ENCODE measurements at places on chromosomes 4 and X. TPM values are rescaled to one million over a fixed set of nuclear protein-coding genes. Genes with fewer than 3 reads are reported as not detected.
A peak's percentile ranks its signal among the peaks of the same experiment; 100 is the strongest.

- no peak for DNase-seq
These were observed 38.6 kb downstream of the ANK2 start for GRCh38 chr4:113088050-113088449.

DNA sequence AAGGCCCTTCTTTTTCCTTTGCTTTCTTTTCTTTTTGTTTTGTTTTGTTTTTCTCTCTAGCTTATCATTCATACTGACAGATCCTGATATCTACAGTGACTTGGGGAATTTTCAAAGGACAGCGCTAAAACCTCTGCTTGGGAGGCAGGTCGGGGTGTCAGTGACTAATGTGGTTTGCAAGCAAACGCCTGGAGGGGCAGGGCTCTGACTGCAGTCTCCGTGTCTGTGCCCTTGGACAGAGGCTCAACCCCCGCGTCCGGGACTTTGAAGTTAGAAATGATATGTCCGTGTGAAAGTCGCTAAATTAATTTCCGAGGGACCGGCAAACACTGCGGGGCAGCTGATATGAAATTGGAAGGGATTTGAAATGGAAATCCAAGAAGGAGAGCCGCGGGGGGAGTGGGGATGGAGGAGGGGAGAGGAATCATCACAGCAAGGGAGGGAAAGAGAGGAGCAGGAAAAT lies 312.4 kb downstream of the DHRSX start:
- no peak for DNase-seq

DNA sequence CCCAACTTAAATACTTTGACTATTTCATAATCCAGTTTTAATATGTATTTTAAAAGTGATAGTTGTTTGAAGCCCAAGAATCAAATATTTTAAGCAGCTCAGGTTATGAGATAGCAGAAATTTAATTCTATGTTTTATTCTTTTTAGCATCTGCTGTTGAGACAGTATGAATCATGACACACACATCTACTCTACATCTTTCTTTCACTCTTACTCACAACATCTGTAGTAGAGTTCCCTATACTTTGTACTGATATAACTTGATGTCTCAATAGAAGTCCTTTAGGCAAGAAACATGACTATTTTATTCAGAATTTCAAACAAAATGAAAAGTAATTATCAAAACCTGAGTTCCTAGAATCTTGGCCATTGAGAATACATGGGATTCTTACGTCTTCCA lies 187.9 kb upstream of the GNPDA2 start:
- DNase-seq = no peak

DNA sequence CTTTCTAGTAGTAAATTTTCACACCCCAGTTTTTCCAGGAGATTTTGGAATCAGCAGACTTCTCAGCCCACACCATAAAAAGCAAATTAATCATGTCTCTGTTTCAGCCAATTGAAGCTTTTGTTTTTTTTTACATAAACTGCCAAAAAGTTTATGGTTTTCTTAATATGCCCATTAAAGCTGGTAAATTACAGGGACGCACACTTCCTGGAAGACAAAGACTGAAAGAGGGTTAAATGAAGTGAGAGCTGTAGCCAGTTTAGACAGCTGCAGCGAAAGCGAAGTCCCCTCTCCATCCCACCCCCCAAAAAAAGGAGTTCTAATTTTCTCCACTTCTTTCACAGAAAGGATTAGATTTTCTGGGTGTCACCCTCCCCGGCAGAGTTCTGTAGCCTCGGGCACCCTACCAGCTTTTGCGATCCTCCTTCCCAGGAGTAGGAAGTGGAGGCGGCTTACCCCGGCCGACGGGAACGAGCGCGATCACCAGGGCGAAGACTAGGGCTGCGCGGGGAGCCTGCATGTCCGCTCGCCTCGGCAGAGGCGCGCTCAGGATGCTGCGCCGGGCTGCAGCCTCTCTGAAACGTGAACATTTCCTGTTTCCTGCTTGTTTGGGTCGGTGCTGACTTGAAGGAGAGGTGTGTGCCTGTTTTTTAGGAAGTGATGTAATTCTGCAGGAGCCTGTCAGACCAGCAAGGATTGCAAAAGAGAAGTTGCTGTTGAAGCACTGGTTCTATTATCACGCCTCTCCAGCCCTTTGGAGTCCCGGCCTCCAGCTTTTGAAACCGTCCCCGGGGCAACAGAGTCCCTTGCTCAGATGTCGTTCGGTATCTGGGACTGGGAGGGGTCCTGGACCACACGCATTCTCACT lies at the start of gene TMEM154:
TSS of gene TMEM154 (minus strand) at position 584 of the 868 bp plus-strand sequence. CDS start at position 520, 64 bp downstream.
- peak; percentile 59 for DNase-seq

DNA sequence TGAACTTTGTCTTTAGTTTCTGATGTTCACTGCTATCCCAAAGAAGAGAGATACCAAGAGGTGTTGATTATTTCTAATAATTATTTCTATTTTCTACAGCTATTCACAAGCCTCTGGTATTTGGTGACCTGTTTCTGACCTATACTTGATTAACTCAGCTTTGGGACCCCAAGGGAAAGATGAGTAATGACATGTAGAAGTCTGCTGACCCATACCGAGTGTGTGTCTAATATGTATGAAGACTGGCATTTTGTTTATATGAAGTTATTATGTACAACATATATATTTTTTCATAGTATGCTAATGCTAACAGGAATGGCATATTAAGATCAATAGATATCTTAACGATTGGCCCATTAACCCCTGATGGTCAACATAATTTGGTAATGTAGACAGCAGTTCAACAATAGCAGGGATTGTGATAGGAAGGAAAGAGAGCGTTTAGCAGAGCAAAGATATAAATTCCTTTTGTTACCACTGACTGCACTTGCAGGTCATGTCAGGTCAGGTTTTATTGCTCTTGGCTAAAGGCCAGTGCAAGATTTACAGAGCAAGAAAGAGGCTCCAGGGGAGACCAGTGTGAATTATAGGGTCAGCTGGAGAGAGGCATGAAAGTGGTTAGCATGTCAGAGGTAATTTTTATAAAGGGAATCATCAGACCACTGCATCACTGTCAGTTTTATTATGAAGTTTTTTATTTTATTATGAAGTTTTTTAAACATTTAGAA lies 94.7 kb upstream of the DIPK2B start:
- no peak for DNase-seq

GRCh38 chr4:181701214-181701613 lies 542.0 kb upstream of the TENM3 start:
- DNase-seq = peak; percentile 13

- DNase-seq = no peak
These were observed 9.6 kb upstream of the MRPL1 start for GRCh38 chr4:77852892-77853495.

- no peak for DNase-seq
These were observed 191.0 kb downstream of the SCFD2 start for GRCh38 chr4:53174823-53175222.

DNA sequence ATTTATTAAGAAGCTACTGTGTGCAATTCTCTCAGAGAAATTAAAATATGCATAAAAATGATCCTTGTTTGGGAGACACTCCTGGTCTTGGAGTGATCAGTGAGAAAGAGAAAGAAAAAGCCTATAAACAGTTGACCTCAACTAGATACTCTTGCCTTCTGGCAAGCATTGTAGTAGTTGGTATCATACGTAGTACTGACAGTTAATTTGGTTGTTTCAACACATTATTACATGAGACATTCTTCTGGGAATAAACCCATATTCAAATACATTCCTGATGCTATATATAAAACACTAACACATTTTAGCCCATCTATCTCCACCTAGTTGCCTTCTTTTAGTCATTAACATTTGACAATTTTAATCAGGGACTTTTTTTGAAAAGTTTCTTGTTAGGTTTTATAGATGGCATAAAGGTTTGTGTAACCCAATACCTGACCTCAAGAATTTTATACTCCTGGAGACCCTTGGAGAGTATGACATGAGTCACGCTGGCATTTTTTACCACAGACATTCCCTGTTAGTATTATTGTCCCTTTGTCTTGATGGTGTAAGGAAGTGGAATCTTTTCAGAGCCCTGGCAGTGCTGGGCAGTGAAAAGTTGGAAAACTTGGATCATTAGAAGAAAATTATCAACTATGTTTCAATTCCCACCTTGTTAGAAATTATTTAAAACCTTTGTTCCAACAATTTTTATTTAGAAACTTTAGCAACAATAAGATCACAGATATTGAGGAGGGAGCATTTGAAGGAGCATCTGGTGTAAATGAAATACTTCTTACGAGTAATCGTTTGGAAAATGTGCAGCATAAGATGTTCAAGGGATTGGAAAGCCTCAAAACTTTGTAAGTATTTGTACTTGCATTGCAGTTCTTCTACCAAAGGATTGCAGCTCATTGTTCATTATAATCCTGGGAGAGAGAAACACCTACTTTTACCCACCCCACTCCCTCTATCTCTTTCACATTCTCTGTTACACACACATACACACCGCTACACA lies 167.1 kb upstream of the PACRGL start:
- DNase-seq = no peak

DNA sequence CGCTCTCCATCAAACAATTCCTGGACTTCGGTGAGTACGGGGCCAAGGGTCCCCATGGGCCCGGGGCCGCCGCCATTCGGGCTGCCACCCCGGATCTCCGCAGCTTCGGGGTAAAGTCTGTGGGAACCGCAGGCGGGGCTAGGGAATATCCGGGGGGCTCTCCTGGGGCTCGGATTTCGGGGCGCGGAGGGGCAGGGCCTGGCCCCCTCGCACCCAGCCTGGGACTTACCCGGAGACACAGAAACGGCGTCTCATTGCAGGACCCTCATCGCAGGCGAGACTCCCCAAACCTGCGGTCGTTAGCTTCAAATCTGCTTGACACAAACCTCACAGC lies 413 bp downstream of the PDK3 start:
- DNase-seq = no peak

- DNase-seq = no peak
These were observed 1249.4 kb downstream of the ADGRL3 start for GRCh38 chr4:62449538-62449937.

- no peak for DNase-seq
These were observed 23.1 kb downstream of the ATP8A1 start for GRCh38 chr4:42633605-42634388.

GRCh38 chr4:90084967-90085295 lies 42.3 kb upstream of the CCSER1 start:
- DNase-seq = no peak

GRCh38 chr4:119666653-119667091 lies 38.1 kb upstream of the PDE5A start:
- DNase-seq = no peak

GRCh38 chr4:39285111-39285795 lies 80.9 kb downstream of the RFC1 start:
- no peak for DNase-seq

GRCh38 chrX:117996918-117997480 lies 119.6 kb downstream of the KLHL13 start:
- no peak for DNase-seq

DNA sequence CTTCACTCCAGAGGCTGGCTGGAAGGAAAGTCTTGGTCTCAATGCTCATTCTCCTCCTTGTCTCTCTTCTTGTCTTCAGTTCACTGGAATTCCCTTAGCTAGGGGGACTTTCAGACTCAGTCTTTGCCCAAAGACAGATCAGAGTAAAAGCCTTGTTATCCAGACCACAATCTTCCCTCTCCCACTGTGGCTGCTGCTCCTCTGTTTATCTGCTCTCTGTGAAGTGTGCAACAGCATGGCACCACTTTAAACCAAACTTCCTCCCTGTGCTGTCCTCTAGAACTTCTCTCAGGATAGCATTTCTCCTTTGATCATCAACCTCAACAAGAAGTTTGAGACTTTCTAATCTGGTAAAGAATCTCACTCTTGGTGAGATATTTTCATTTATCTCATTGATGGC lies 530.1 kb upstream of the SLIT2 start:
- DNase-seq = no peak

GRCh38 chr4:182449186-182449929 lies 206.2 kb downstream of the TENM3 start:
- DNase-seq = peak; percentile 42

DNA sequence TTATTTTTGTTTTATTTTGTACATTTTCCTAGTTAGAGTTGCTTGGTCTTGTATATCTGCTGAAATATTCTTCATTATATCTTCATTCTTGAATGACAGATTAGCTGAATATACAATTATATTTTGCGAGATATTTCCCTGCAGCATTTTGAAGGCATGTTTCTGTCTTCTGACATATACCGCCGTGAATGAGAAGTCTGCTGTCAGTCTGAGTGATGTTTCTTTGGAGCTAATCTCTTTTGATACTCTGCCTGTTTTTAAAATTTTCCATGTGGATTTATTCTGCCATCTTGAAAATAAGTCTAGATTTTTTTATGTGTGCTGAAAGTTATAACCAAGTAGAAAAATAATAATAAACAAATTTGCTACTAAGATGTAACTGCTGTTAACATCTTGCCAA lies 148.5 kb downstream of the MAGEC1 start:
- DNase-seq = no peak

GRCh38 chr4:121307445-121308327 lies 73.1 kb downstream of the QRFPR start:
- no peak for DNase-seq

- no peak for DNase-seq
These were observed 356.9 kb downstream of the RAB28 start for GRCh38 chr4:13126976-13127910.

GRCh38 chrX:154369449-154370299 lies 4.8 kb downstream of the FLNA start:
- peak; percentile 66 for DNase-seq

DNA sequence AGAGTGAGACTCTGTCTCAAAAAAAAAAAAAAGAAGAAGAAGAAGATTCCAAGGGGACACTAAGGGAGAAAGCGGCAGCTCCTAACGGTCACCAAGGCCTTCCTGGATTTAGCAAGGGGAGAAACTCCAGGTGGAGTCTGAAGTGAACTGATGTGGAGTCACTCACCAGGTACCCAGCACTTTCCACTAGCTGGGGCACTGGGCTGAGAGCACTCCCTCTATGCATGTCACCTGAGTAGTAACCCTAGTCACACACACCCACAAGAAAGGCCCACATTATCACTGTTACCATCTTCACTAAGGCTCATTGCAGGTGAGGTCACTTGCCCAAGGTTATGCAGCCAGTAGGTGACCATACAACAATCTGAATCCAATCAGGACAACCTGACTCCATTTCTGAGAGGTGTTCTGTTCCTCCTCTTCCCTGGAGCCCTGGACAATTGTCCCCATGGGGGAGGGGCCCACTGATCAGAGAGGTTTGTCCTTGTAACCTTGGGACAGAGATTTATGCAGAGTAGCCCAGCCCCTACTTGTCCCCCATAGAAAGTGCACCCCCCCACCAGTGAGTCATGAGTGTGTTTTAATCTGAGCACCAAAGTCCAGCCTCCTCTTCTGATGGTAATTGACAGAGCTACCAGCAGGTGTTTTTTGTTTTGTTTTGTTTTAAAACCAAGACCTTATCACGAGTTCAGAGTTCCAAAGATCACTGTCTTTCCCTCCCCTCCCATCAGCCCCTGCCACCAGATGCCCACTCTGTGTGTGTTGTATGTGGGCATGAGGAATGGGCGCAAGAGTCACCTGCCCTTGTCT lies 5.9 kb upstream of the SASH3 start:
- DNase-seq = no peak

- DNase-seq = no peak
These were observed 15.1 kb downstream of the PRIMPOL start for GRCh38 chr4:184664445-184665210.

The CFP gene
- total RNA-seq = 2.9 TPM

The F8A1 gene
- total RNA-seq = 12.3 TPM

The SHROOM3 gene
- total RNA-seq = 137 TPM

The CT45A3 gene
- not detected for total RNA-seq

The ARSJ gene
- 12.5 TPM for total RNA-seq

The PDE5A gene
- total RNA-seq = 46.0 TPM

The UGT8 gene
- total RNA-seq = 2.0 TPM

The ARX gene
- 9.3 TPM for total RNA-seq

The LGI2 gene
- 2.8 TPM for total RNA-seq

The AASDH gene
- 18.5 TPM for total RNA-seq

The FRMPD4 gene
- total RNA-seq = 0.09 TPM

The MAMLD1 gene
- 2.2 TPM for total RNA-seq

The STATH gene
- not detected for total RNA-seq

The SYNPO2 gene
- 131 TPM for total RNA-seq

Data from prostate gland (tissue), 2 donors.